Mesenteric fat pad (tissue), 1 donor: ENCODE measurements at places on chromosomes 12 and 14. TPM values are rescaled to one million over a fixed set of nuclear protein-coding genes. Genes with fewer than 3 reads are reported as not detected.

AICDA gene
- not detected for total RNA-seq

TUNAR gene
- total RNA-seq: not detected

- DNase-seq: no peak
Observed at GRCh38 chr12:14273913-14274311, 91.6 kb upstream of the ATF7IP start.

DNA sequence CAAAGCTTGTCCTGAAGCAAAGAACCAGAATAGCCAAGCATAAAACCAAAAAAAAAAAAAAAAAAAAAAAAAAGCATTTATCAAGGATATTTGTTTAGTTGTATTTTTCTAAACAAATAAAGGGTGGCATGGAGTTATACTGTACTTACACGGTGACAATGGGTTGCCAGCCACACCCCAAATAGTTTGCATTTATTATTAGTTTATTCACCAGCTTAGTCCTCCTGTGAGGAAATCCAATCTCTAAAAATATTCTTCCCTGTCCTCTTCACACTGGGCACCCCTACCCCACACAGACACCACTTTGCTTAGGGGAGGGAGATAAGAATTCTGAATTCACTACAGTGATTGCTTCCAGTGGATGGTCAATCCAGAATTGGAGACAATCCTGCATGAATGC lies 18.9 kb downstream of the PLEKHG7 start:
- no peak for DNase-seq

- DNase-seq: no peak
Observed at GRCh38 chr14:47674543-47675465, 601 bp downstream of the MDGA2 start.

DNA sequence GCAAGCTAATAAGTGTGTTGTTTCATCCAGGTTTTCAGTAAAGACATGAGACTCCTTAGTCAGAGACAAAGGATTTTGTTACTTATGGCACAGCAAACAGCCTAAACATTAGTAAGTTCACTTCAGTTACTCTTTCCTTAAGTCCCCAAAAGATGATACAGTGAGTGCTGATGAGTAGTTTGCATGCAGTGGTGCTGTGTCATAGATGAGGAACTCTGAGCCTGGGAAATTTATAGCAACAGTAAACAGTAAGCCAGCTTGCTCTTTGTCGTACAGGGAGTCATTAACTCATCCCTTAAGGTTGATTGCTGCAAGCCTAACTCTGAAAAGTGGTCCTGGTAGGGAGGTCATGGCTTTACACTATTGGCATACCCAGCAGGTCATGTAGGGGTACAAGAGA lies 208.6 kb upstream of the OR4E1 start:
- no peak for DNase-seq

DNA sequence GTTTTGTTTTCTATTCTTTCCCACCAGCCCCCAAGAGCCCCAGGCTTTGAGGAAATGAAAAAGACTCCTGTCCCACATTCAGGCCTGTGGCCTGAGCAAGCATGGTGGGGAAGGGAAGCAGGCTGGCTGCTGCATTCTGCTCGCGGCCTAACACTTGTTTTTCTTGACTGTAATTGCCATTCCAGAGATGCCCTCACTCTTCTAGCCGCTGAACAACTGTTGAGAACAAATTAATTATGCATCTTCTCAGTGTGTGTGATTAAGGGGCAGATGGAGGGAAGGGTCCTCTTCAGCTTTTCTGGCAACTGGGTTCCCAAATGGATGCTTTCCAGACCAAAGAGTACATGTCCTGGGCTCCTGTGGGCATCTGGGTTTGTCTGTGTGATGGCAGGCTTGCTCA lies 43.3 kb downstream of the ADCK1 start:
- no peak for DNase-seq

DNA sequence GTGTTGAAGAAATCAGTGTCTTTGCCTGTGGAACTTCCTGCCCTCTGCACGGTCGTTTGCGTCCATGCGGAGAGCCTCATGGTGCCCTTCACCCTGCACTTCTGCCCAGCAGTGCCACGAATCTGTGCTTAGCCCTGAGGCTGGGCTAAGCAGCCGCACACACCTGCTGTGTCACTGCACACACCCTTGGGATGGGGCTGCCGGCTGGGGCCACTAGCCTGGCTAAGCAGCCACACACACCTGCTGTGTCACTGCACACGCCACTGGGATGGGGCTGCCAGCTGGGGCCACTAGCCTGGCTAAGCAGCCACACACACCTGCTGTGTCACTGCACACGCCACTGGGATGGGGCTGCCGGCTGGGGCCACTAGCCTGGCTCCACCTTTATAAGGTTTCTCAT lies 188.5 kb downstream of the KIF26A start:
- peak; percentile 24 for DNase-seq

GRCh38 chr14:104106471-104106991 lies 21.0 kb downstream of the ASPG start:
- DNase-seq: no peak
